ENCODE measurements at places on chromosomes 2 and 18.

DNA sequence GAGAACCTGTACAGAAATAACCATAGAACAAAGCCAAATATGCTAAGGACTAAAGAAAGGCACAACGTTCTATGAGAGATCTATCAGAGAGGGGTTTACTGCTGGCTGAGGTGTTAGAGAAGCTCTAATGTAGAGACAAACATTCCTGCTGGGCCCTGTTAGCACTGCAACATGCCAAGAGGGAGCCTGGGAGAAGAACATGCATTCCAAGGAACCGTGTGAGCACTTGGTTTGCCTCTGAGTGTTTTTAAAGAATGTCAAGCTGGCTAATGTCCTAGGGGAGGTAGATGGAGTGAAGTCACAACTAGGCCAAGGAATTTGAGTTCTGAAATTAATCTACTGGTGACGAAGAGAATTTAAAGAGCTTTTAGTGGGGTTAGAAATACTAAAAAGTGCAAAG is 384.3 kb upstream of the LYPD1 start:
- no peak for DNase-seq

DNA sequence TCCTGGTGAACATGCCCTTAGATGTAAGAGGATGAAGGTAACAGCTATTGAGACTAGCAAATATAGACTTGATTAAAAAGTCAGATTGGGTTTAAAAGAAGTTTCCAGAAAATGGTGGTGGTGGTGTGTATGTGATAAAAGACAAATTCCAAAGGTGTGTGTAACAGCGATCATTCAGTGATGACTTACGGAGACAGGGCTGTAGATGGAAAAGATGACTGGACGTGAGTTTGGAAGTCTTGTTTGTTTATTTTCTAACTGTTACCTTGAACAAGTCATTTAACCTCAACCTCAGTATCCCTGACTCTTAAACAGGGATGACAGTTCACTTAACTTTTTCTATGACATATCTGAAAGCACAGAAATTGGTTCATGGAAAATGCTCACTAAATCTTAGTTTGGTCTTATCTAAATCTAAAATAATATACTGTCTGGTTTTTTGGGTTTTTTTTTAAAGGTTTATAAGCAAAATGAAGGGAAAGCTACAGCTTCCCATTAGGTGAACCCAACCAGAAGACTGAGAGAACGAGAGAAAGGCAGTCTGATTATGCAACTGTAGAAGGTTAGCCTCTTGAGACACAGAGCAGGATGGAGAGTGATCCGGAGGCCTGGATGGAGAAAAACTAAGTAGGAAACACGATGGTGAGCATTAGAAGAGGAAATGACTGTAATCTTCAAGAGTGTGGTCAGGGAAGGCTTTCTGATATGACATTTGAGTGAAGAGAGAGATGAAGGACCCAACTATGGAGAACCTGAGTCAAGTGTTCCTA is 71.9 kb downstream of the TCF4 start:
- DNase-seq: no peak

DNA sequence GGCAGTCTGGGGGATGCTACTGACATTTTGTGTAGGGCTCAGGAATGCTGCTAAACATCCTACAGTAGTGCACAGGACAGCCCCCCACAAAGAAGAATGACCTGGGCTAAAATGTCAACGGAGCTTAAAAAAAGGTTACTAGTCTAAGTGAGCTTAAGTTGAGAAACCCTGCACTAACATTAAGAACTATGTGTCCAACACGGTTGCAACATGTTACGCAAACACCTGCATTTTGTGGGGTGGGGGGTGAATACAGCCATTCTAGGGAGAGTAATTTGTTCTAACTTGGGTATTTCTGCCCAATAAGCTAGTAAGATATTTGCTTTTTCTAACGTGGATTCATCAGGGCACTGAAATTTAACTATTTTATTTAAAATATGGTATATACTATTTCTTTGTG is 57.9 kb downstream of the SLC8A1 start:
- no peak for DNase-seq

DNA sequence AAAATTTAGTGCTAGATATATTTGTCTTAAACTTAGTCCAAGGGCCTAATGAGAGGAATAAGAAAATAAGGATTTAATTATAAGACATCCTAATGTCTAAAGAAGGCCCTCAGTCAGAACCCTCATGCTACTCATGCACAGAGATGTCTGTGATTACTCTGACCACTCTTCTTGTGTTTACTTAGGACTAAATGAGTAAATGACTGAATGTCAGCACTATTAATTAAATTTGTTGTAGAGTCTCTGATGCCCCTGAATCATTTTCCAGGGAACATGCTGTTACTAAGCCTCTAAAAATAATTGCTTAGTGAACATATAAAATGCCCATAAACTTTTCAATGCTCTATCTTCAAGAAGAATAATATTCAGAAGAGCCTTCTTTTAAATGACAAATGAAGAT is 32.4 kb downstream of the GULP1 start:
- no peak for DNase-seq

GRCh38 chr2:21008790-21009661 is 34.8 kb downstream of the APOB start:
- no peak for DNase-seq

- no peak for DNase-seq
Measured at GRCh38 chr18:34976534-34976898, 64.7 kb upstream of the MAPRE2 start.

DNA sequence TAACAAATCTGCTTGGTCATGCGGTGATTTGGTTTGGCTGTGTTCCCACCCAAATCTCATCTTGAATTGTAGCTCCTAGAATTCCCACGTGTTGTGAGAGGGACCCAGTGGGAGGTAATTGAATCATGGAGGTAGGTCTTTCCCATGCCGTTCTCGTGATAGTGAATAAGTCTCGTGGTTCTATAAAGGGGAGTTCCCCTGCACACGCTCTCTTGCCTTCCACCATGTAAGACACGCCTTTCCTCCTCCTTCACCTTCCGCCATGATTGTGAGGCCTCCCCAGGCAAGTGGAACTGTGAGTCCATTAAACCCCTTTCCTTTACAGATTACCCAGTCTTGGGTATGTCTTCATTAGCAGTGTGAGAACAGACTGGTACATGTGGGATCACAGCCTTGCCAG is 36.7 kb downstream of the TRABD2A start:
- DNase-seq: no peak

DNA sequence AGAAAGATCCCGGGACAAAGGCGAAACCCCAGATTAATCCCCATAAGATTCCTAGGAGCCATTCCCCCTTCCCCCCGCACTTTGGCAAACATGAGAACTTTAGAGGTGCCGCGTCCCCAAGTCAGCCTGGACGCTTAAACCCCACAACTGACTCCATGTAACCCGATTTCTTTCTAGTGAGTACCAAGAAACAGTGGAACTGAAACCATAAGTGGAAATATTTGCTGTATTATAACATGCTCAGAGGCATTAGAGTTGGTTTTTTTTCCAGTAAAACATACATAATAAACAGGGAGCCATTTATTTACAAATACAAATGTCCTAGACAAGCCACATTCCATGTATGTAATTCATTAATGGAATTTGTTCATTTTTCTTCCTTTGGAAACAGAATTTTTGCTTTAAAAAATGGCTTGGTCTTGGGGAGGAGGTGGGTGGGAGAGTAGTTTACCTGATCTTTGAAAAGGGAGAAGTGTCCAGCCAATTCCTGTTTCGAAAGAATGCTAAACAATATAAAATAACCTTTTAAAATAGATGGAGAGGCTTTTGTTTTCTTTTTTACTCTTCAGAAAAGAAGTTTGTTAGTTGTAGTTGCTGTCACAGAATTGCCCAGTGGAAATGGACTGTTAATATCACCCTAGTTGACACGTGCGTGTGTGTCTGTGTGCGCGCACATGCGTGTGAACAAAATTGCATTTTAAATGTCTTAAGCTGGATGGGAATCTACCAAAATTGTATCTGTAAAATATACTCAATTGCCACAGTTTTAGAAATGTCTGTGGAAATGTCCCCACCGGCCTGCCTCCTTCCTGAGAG is 10.6 kb downstream of the POU3F3 start:
- DNase-seq: no peak

DNA sequence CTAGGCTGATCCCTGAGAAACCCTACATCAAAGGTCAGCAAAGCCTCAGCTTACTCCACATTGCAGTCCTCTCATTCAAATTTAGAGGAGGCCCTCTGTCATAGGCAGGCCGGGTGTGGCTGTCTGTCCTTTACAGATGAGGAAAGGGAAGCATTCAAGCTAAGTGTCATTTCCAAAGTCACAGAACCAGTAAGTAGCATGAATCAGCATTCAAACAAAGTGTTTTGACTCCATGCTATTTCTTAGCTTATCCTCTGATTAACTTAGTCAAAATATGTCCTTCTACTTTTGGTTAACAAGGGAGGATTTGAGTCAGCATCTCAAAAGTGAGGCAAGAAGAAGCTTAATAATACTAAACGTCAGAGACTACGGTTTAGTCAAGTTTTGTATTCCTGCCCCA is 409.0 kb upstream of the POU3F3 start:
- DNase-seq: no peak

GRCh38 chr2:133849341-133849740 is 281.1 kb upstream of the NCKAP5 start:
- DNase-seq: no peak

DNA sequence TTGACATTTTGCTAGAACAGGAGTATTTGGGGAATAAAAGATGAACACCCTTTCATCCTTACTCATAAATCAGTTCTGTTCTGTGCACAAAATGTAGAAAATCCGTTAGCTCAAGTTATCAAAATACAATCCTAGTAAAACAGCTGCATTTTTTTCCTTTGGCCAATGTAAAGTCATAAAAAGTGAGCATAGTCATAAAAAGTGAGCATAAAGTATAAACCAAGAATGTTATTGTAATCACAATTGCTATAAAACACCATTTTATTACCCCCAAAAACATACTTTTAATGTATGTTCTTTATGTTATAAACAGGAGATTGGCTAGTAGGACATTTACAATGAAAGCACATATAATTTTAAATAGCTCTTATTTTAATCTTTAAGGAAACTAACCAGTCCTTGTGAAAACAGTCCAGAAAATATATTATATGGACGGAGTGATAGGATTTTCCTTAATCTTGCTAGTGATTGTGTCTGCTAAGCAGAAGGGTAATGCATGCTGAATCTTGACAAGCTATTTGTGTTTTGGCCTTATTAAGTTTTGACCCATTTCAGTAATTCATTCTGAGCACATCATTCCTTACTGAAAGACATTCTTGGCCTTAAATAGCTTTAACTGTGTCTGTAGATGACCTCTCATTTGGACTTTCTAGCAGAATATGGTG is 891.8 kb downstream of the DSC3 start:
- DNase-seq: no peak

GRCh38 chr2:102449370-102449974 is 23.6 kb upstream of the SLC9A4 start:
- peak; percentile 14 for DNase-seq

GRCh38 chr2:120486946-120487345 is 141.0 kb downstream of the INHBB start:
- no peak for DNase-seq

DNA sequence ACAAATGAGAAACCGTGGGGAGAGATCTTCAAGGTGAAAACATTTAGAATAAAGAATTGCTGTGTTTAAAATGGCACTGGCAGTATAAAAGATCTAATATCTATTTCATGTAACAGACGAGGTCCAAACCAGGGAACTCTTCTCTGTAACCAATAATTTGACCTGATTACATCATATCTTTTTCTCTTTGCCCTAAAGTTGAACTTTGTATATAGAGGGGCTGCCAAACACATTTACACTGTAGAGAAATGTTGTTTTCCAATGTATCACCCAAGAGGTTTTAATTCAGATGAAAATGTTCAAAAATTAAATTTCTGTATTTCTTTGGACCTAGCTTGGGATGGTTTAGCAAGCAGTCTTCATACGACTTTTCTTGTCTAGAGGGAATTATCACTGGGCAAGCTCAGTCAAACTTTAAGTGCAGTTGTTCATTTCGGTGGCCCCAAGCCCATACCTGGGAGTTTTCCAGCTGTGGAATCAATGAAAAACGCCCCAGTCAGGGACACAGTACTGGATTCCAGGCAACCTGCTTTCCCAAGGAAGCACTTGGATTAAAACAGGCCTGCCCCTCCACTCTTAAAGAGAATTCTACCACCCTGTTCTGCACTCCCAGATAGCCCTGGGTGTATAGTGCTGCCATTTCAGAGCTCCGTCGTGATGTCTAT is 208.5 kb upstream of the FN1 start:
- no peak for DNase-seq

GRCh38 chr2:181679544-181679979 is 755 bp downstream of the NEUROD1 start:
- no peak for DNase-seq

- no peak for DNase-seq
Measured at GRCh38 chr2:138123741-138124140, 159.5 kb downstream of the HNMT start.

- no peak for DNase-seq
Measured at GRCh38 chr2:26582890-26583289, 58.3 kb downstream of the CIB4 start.

DNA sequence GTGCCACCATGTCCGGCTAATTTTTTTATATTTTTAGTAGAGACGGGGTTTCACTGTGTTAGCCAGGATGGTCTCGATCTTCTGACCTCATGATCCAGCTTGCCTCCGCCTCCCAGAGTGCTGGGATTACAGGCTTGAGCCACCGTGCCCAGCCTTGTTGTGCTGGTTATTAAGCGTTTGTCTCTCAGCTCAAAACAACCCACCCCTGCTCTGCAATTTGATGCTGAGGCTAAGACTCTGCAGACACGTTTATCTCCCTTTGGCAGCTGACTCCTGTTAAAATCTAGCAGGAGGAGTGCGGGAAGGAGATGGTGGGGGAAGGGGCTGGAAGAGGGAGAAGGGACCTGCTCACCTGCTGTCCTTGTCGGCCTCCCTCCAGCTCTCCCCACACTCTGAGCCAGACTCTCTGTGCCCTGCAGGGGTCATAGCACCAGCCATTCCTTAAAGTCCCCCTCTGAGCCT is 29.9 kb upstream of the IMPA2 start:
- no peak for DNase-seq

GRCh38 chr2:144477281-144477956 is 42.5 kb downstream of the ZEB2 start:
- no peak for DNase-seq

- no peak for DNase-seq
Measured at GRCh38 chr2:48483506-48483905, 46.4 kb upstream of the STON1 start.

Data from stimulated activated CD4-positive, alpha-beta T cell treated with anti-CD3 and anti-CD28 coated beads, TNF-alpha, amount 100 ng/mL, for 1 hour (primary cell).